ENCODE measurements at places on chromosomes 5 and 9.
A peak's percentile ranks its signal among the peaks of the same experiment; 100 is the strongest.

DNA sequence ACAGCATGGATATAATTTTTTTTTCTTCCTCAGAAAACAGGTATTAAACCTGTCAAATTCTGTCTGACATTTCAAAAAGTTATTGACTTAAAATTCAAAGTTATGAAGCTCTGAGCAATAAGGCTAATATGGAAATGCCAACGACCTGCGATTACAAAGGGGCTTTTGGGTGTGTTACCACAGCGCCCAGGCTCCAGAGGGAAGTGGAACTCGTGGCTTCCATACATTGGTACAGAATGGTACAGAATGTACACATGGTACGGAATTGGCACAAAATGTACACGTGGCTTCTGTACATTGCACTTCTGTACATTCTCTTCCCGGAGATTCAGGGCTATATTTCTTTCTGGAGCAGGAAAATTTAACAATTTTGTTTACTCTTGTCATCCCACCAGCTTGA lies 225.1 kb upstream of the TBCA start:
- no peak for DNase-seq

GRCh38 chr5:89350684-89351083 lies 467.7 kb upstream of the MEF2C start:
- no peak for DNase-seq

DNA sequence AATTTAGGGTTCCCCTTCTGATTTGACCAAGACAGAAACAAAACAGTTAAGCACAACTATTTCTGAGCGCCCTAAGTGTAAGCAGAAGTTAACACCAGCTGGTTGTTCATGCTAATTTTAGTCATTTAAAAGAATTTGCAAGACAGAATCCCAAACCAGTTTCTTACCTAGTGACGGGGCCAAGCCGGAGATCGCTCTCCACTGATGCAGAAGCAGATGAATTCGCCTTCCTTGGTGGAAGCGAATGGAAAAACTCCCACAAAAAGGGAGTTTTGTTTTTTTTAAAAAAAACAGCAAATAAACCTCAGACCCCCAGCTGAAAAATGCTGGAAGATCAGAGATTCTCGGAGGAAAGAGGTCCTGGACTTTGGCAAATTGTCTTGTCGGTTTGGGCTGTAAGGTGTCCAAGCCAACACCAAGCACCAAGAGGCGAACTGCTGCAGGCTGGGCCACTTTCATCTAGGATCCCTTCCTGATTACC lies 47.4 kb upstream of the GLDC start:
- DNase-seq = no peak

- DNase-seq = no peak
These were observed 79.0 kb downstream of the AK8 start for GRCh38 chr9:132798817-132799790.

- peak; percentile 64 for DNase-seq
These were observed 1.1 kb downstream of the SPEF2 start for GRCh38 chr5:35618781-35619180.

DNA sequence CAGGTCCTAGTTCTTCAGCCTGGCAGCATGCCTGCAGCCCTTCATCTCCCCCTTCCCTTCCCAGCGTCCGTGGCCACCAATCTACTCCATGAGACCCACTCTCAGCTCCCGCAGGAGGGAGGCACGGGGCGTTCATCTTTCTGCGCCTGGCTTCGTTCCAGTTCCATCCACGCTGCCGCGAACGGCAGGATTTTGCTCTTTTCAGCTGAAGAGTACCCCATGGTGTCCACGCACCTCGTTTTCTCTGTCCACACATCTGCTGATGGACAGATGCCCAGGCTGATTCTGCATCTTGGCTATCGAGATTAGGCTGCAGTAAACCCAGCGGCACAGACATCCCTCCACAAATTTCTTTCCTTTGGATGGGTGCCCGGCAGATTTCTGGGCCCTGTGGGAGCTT lies 30.5 kb upstream of the NKD2 start:
- DNase-seq = no peak

DNA sequence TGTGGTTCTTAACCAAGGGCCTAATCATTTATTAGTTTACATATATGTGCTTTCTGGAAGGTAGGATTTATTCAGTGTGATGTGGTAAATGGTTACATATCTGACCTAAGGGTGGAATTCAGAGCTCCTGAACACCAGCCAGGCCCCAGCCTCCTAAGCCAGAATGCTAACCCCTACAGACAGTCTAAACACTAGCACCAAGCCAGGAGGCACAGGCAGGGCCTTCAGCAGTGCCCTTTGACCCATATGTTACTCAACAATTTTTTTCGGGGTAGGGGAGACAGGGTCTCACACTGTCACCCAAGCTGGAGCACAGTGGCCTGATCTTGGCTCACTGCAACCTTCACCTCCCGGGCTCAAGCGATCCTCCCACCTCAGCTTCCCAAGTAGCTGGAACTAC lies 40.3 kb downstream of the PRKACG start:
- DNase-seq = no peak

GRCh38 chr9:3525836-3526164 lies at the start of gene RFX3:
RFX3 (minus strand) TSS chr9:3526001; CDS start chr9:3395588, 130,413 bp downstream.
- peak; percentile 94 for DNase-seq

DNA sequence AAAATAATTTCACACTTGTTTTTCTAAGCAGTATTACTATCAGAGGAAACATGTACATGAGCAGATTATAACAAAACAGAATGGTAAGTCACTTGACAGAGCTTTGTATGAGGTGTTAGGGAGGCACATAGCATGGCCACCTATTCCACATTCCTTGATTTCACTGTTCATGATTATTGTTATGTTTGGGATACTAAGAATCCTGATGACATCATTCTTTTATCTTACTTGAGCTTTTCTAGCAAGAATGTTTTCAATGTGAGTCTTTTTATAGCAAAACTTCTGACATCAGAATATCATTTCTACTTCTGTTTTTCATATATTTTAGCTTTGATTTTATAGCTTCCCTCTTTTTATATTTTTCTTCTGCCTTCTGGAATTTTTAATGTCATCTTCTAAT lies 208.2 kb downstream of the DMRTA1 start:
- no peak for DNase-seq

GRCh38 chr9:109031241-109031640 lies 17.9 kb upstream of the CTNNAL1 start:
- DNase-seq = no peak

GRCh38 chr5:55853041-55853670 lies 2.0 kb downstream of the IL31RA start:
- DNase-seq = no peak

- DNase-seq = no peak
These were observed 67.7 kb downstream of the MEGF10 start for GRCh38 chr5:127358284-127358683.

DNA sequence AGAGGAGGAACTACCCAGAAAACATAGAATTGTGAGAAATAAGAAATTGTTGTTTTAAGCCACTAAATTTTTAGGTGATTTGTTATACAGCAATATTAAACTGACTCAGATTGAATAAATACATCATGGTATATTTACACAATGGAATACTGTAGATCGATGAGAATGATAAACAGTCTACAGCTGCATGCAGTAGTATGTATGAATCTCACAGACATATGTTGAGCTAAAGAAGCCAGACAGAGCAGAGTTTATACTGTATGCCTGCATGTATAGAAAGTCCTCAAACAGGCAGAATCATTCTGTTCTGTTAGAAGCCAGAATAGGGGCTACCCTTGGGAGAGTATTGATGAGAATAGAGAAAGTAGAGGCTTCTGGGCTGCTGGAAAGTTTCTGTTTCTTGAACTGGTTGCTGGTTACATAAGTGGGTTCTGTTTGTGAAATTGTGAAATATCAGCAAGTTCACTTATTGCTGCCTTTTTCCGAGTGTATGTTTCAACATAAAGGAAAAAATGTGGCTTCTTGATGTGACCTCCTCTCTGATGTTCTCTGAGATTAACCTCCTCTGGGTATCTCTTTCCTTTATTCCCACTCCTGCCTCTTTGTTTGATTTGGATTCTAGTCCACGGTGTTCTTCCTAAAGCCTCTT lies 9.6 kb downstream of the KIAA1958 start:
- no peak for DNase-seq

- no peak for DNase-seq
These were observed 109.2 kb upstream of the SMIM23 start for GRCh38 chr5:171676286-171676944.

GRCh38 chr5:133744051-133744959 lies 132.0 kb upstream of the FSTL4 start:
- no peak for DNase-seq

- DNase-seq = no peak
These were observed 560.2 kb upstream of the CLINT1 start for GRCh38 chr5:158419186-158419585.

DNA sequence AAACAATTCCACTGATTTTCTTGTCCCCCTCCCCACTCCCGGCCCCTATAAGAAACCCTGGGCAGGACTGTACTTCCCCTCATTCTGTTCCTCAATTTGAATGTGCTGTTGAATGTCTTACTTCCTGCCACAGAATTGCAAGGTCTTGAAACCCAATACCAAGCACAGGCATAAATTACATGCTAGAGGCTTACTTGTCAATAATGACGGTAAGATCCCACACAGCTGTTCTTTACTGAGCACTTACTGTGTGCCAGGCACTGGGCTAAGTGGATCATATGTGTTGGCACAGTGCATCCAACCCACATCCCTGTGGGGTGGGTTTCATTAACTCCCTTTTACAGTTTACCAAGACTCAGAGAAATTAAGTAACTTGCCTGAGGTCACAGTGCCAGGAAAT lies 63.4 kb downstream of the MVB12B start:
- DNase-seq = no peak

DNA sequence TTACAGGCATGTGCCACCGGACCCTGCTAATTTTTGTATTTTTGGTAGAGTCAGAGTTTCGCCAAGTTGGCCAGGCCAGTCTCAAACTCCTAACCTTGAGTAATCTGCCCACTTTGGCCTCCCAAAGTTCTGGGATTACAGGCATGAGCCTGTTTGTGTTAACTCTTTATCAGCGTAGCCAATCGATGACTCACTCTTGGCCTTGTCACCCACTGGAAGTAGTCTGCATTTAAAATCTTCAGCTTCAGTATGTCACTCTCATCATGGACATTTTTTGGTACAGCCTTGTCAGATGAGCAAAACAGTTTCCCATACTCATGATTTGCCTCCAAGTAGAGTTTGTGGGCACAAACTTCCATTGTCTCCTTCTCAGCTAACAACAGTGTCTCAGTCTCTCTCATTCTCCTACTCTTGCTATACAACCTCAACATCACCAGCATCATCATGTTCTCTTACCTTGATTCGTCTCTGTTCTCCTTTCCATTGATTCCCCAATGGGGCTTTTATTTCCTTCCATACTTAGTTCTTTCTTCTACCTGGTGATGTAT lies 22.5 kb downstream of the MUSK start:
- no peak for DNase-seq

- DNase-seq = no peak
These were observed 467.2 kb downstream of the KIF4B start for GRCh38 chr5:155480731-155481131.

- no peak for DNase-seq
These were observed 65.0 kb downstream of the C9orf152 start for GRCh38 chr9:110142868-110143481.

DNA sequence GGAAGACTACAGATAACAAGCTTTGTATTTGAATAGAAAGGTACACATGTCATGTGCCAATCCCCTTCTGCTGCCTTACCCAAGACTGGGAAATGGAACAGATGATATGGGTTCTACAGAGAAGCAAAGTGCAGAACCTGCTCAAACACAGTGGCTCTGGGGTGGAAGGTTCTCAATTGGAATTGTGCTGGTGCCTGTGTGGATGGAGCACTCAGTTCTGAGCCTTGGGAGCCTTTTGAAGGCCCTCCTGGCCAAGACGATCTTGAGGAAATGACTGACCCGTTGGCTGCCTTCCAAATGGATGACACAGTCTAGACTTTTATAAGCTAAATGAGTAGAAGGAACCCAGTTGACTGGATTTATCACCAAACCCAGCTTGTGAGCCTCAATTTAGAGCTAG lies 4.2 kb upstream of the PRSS3 start:
- no peak for DNase-seq

- DNase-seq = no peak
These were observed 50.3 kb downstream of the MOCS2 start for GRCh38 chr5:53059281-53059680.

DNA sequence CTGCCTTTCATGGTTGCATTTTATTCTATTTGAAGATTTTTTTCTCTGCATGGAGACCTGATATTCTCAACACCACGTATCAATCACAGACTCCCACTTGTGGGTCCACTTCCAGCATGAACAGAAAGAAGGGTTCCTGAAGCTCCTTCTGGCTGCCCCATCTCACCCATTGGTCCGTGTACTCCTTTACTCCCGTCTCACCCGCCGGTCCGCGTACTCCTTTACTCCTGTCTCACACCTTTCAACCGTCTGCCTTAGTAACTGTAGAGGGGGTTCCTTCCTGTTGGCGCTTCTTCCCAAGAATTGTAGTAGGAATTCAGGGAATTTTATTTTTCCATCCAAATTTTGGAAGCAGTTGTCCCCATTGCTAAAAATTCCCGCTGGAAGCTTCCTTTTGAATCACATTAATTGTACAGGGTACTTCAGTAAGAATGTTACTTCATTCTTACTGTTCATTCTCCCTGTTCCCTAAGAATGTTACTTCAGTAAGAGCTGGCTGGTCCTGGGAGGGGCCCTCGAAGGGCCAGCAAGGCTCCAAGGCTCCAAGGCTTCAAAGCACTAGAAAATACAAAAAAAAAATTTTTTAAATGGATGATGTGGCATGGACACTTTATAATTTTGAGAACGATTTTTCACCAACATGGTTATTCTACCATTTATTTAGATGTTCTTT lies 3.9 kb upstream of the LPCAT1 start:
- no peak for DNase-seq

DNA sequence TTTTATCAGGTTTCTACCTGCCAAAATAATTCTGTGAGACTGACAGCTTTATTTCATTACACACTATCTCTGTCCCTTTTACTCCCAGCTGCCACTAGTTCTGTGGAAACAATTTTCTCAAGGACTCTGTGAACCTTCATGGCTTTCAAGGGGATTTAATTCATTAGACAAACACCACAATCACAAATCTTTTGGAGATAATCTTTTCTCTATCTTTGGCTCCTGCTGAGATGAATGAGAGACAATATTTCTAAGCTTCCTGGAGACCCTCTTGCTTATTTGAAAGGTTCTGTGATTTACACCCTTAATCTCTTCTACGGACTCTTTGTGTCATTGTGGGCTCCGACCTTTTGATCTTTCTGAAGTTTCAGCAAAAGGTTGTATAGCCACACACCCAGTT lies 222.6 kb downstream of the PRDM9 start:
- no peak for DNase-seq

GRCh38 chr5:130104895-130105688 lies 200.8 kb downstream of the CHSY3 start:
- no peak for DNase-seq

DNA sequence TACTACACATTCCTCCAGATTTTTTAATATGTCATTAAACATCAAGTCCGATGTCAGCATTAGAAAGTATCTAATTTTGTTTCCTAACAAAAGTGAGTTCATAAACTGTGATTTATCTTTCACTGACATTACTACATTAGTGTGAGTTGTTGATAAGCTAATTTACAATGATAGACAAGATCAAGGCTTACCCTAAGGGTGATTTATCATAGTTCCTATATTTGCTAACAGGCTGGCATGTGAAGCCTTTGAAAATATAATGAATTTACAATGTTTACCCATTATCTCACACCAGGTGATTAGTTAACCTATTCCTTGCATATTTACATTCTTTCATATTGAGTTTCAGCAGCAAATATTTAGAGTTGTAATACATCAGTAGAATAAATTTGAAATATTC lies 1096.9 kb upstream of the NUDT12 start:
- no peak for DNase-seq

GRCh38 chr9:112624711-112625707 lies 92.9 kb downstream of the INIP start:
- no peak for DNase-seq

All from activated CD4-positive, alpha-beta T cell treated with anti-CD3 and anti-CD28 coated beads, Interleukin-2, amount 50 U/mL, for 16 hours (primary cell).